Memory B cell (primary cell): ENCODE measurements at places on chromosomes 3 and 15.
A peak's percentile ranks its signal among the peaks of the same experiment; 100 is the strongest.

DNA sequence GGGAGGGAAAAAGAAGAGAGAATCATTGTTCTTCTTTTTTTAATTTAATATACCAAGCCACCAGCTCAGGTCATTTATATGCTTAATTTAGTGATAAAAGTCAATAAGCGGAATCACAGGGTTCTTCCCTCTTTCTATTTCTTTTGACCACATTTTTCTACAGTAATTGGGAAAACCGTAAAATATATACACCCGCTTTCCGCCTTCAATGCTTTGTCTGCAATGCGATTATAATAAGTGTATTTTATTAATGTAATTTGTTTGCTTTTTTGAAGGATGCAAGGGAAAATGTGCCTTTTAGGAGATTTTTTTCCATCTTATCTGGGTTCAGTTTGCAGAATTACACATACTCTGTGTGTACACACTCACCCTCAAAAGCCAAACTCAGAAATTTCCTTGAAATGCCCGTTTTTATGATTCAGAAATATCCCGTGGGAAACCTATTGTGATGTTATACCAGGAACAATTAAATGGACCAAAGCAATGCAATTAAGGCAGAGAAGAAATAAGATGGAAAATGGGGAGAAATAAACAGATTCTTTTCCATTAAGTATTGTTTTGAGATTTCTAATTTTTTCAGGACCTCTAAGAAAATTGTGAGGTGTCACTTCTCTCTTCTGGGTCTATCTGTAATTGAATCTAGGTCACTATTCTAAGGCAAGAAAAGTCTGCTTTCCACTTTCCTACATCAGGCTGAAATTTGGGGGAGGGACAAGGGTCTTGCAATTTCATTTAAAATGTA lies 8.3 kb downstream of the SOX14 start:
- no peak for DNase-seq
- H3K27me3 ChIP-seq = peaks cover 15% of the 10 kb centered on the region
- no peaks in the 10 kb centered on the region for H3K4me1 ChIP-seq
- no peak overlapping the region for H3K27ac ChIP-seq
- no peak overlapping the region for H3K4me3 ChIP-seq

GRCh38 chr15:64767203-64767602 lies 8.2 kb downstream of the RBPMS2 start:
- no peak overlapping the region for H3K4me3 ChIP-seq
- DNase-seq = no peak
- H3K27me3 ChIP-seq = no peaks in the 10 kb centered on the region
- H3K4me1 ChIP-seq = peaks cover 13% of the 10 kb centered on the region
- H3K27ac ChIP-seq = no peak overlapping the region

GRCh38 chr15:92833106-92833433 lies 67.1 kb upstream of the CHD2 start:
- H3K4me1 ChIP-seq = peaks cover 22% of the 10 kb centered on the region
- no peak overlapping the region for H3K4me3 ChIP-seq
- H3K27ac ChIP-seq = peak overlapping the region; percentile 88
- no peaks in the 10 kb centered on the region for H3K36me3 ChIP-seq
- no peaks in the 10 kb centered on the region for H3K27me3 ChIP-seq
- no peak for DNase-seq

GRCh38 chr3:107346564-107346963 lies 30.7 kb upstream of the CCDC54 start:
- no peaks in the 10 kb centered on the region for H3K27me3 ChIP-seq
- no peak for DNase-seq
- no peak overlapping the region for H3K4me3 ChIP-seq
- no peaks in the 10 kb centered on the region for H3K36me3 ChIP-seq
- H3K4me1 ChIP-seq = no peaks in the 10 kb centered on the region

- H3K36me3 ChIP-seq = no peaks in the 10 kb centered on the region
- H3K27me3 ChIP-seq = peaks cover 9% of the 10 kb centered on the region
- H3K4me3 ChIP-seq = no peak overlapping the region
These were observed 57.7 kb upstream of the TMEM115 start for GRCh38 chr3:50416736-50417636.

DNA sequence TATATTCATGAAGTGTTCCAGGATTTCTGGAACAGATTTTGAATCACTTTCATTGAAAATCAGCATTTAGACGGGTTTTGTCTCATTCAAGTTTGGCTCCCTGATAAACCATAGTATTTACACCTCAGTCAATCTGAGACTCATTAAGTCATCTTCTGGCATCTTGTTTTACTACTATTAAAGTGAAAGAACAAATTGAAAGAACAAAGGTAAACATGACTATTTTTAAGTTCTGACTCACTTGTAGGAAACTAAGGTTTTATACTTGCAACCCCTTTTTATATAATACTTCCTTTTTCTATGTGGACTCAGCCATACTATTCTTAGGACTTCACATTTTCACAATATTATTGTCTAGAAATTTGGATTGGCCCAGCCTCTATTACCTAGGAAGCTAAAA lies 854.4 kb downstream of the SQOR start:
- no peak for DNase-seq
- no peak overlapping the region for H3K27ac ChIP-seq
- no peaks in the 10 kb centered on the region for H3K36me3 ChIP-seq
- H3K4me1 ChIP-seq = no peaks in the 10 kb centered on the region

- peaks cover 2% of the 10 kb centered on the region for H3K27me3 ChIP-seq
- no peak overlapping the region for H3K4me3 ChIP-seq
- no peak for DNase-seq
- H3K36me3 ChIP-seq = peaks cover 2% of the 10 kb centered on the region
- H3K4me1 ChIP-seq = no peaks in the 10 kb centered on the region
- H3K27ac ChIP-seq = no peak overlapping the region
These were observed 346.6 kb downstream of the ERC2 start for GRCh38 chr3:56121716-56122115.

DNA sequence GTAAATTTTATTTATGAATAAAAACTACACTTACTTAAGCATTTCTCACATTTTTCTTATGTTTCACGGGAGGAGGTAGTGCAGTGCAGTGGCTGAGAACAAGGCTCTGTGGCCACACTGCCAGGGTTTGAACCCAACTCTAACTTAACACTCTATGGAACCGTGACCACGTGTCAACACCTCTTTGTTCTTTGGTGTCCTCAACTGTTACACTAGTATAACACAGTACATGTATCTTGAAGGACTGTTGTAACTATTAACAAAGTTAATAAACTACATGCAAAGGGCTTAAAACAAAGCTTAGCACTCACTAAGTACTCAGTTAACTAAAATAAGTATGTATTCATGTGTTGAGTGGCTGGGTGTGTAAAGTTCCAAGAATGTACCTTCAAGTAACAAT lies 19.5 kb downstream of the CD47 start:
- H3K4me1 ChIP-seq = peaks cover 47% of the 10 kb centered on the region
- DNase-seq = no peak
- no peaks in the 10 kb centered on the region for H3K27me3 ChIP-seq
- peaks cover 42% of the 10 kb centered on the region for H3K36me3 ChIP-seq
- peak overlapping the region; percentile 47 for H3K27ac ChIP-seq
- H3K4me3 ChIP-seq = no peak overlapping the region

GRCh38 chr15:69848096-69848495 lies 249.6 kb downstream of the TLE3 start:
- H3K4me3 ChIP-seq = no peak overlapping the region
- DNase-seq = no peak
- H3K27me3 ChIP-seq = peaks cover 15% of the 10 kb centered on the region
- H3K27ac ChIP-seq = no peak overlapping the region

DNA sequence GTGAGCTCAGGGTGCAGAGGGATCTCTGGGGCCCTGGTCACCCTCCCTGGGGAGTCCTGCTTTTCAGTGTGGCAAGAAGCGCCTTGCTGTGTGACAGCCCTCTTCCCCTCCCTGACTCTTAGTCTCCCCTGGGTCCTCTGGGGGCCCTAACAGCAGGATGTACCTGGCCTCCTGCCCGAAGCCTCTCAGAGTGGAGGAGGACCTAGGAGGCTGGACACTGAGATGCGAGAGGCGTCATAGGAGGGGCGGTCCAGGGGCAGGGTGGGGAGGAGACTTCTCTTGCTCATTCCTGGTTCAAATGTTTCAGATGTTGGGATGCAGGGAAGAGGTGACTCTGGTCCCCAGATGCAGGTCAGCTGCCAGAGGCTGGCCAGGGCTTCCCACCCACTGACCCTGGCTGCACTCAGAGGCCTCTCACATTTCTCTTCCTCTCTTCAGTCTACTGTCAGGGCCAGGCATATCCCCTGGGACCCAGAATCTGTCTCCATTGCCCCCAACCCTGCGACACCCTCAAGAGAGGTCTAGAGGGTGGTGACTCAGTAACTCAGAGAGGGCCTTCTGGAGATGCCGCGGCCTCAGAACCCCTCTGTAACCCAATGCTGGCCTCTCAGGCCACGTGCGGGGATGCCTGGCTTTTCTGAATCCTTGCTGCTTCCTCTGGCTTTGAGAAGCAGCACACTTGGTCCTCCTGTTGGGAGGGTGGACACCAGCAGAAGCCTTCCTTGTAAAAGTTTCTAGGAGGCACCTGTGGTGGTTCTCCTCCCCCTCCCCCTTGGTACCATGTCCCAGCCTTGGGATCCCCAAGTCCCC lies 25.9 kb downstream of the SNX33 start:
- H3K27ac ChIP-seq = no peak overlapping the region
- H3K27me3 ChIP-seq = peaks cover 5% of the 10 kb centered on the region
- DNase-seq = no peak

DNA sequence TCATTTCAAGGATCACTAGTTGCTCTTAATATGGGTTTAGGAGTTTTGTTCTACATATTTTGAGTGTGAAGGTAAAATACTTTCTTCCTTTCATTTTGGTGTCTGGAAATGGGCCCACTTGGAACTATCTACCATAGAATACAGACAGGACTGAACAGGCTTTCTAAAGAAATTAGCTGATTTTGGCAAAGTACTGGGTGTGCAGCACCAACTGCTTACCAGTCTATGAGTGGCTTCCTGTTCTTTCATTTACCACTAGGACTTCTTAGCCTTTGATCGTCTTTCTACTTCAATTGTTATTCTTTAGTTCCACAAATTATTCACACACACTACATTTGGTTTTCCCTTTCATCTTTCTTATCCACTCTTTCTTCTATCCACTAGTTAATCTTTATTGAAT lies 1196.3 kb downstream of the ROBO1 start:
- no peak overlapping the region for H3K27ac ChIP-seq
- H3K27me3 ChIP-seq = no peaks in the 10 kb centered on the region
- H3K4me3 ChIP-seq = no peak overlapping the region
- H3K4me1 ChIP-seq = no peaks in the 10 kb centered on the region
- no peak for DNase-seq

DNA sequence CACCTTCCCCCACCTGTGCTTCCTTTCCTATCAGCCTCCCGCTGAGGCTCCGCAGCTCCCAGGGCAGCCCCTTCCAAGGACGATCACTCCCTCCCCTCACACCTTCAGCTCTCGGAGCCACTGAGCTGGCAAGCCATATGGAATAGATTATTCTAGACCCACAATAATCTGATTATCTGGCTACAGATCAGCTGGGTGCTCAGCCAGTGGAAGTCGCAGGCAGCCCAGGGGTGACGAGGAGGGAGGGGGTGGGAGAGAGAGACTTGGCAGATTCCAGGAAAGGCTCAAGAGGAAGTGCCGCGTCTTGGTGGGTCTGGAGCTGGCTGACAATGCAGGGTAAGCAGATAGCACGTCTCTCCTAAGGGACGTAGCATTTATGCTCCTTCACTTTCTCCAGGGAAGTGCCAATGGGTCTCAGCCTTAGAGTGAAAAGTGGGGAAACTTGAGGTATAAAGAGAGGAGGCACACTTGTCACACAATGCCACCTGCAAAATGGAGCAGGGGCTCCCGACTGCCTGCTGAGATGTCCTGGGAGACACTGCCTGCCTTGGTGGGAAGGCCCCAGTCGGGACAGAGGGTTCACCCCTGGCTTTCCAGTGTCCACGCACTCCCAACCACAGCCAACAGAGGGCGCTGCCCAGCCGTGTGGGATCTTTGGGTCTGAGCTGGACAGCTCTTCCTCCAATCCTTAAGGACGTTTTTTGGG lies 9.4 kb upstream of the MESP1 start:
- no peaks in the 10 kb centered on the region for H3K36me3 ChIP-seq
- H3K27me3 ChIP-seq = peaks cover 2% of the 10 kb centered on the region
- no peak overlapping the region for H3K4me3 ChIP-seq
- no peak overlapping the region for H3K27ac ChIP-seq

DNA sequence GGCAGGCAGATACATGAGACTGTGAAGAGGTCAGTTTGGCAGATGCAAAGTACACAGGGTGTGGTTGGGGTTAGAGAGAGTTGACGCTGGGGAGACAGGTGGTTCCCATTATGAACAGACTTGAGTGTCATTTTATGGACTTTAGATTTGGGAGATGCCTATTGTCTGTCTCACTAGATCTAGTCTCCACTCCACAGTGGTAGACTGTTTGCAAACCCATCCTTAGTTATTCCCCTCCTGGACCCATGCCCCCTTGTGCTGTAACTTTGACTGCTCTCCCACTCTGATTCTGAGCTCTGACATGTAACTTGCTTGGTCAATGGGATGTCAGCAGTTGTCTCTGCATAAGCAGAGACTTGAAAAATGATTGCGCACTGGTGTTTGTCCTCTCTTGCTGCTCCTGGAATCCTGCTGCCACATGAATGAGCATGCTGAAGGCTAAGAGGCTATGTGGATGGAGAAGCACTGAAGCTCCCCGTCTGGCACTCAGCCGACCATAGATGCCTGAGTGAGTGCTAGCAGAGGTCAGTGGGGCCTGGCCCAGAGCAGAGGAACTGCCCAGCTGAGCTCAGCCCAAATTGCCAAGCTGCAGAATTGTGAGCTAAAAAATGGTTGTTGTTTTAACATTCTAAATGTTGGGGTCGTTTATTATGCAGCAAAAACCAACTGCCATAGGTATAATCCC lies 88.2 kb downstream of the FAM43A start:
- H3K4me3 ChIP-seq = no peak overlapping the region
- DNase-seq = no peak
- H3K36me3 ChIP-seq = no peaks in the 10 kb centered on the region
- no peak overlapping the region for H3K27ac ChIP-seq
- peaks cover 12% of the 10 kb centered on the region for H3K4me1 ChIP-seq

DNA sequence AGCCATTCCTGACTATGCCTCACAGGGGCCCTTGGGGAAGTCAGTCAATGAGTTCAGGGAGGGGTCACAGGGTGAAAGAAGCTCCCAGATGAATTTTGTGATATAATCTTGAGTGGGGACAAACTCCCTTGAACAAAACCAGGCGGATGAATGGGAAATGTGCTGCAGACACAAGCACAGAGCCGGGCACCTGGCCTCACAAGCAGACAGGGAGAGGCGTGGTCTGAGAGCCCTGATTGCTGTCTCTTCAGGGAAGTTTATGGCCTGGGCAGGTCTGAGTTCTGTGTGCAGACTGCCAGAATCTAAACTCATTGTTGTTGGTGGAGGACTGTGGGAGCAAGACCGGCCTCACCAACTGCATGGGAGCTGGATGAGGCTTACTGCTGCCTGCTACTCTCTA lies 591.8 kb downstream of the EPHA3 start:
- H3K27ac ChIP-seq = no peak overlapping the region
- no peak for DNase-seq
- H3K4me3 ChIP-seq = no peak overlapping the region

GRCh38 chr3:33074217-33075067 lies 22.5 kb downstream of the GLB1 start:
- H3K27ac ChIP-seq = peak overlapping the region; percentile 77
- DNase-seq = peak; percentile 62
- H3K4me3 ChIP-seq = no peak overlapping the region
- peaks cover 25% of the 10 kb centered on the region for H3K4me1 ChIP-seq

DNA sequence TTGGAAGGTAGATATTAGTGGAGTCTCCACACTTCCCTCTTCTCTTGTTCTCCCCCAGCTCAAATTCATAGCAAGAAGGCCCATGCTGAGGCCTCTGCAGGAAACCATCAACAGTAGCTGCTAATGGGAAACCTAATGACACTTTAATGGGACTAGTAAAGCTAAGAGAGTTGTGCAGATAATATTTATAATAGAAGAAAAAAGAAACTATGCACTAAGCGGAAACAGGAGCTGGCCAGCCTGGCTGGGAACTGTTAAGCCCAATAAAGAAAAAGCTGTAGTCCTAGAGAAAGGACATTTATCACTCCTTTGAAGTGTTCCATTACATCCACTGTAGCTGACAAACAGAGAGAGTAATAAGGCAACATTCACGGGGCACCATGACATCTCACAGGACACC lies 229.6 kb downstream of the IGSF11 start:
- H3K4me1 ChIP-seq = peaks cover 4% of the 10 kb centered on the region
- H3K27ac ChIP-seq = no peak overlapping the region
